ENCODE measurements at places on chromosomes 1 and 21.

DNA sequence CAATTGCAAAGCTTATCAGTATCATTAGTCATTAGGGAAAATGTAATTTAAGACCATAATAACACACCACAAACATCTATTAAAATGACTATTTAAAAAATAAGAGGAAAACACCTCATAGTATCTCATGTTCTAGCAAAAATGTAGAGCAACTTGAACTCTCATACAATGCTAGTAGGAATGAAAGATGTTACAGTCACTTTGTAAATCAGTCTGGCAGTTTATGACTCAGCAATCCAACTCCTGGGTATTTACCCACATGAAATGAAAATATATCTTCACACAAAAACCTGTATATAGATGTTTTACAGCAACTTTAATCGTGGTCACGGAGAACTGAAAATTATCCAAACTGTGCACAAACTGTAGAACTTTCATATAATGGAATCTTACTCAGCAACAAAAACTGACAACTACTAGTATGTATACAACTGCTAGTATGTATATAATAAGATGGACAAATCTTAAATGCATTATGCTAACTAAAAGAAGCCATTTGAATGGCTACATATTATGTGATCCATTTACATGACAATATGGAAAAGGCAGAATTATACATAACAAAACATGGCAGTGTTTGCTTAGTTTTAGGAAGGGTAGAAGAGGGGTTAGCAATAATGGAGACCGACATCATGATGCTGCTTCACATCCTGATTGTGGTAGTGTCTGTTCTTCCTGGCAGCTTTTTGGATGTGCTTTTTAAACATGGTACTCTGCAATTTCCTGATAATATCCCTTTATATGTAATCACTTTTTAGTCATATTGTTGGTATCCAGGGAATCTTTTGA lies 267.0 kb downstream of the KCTD3 start:
- DNase-seq = no peak

DNA sequence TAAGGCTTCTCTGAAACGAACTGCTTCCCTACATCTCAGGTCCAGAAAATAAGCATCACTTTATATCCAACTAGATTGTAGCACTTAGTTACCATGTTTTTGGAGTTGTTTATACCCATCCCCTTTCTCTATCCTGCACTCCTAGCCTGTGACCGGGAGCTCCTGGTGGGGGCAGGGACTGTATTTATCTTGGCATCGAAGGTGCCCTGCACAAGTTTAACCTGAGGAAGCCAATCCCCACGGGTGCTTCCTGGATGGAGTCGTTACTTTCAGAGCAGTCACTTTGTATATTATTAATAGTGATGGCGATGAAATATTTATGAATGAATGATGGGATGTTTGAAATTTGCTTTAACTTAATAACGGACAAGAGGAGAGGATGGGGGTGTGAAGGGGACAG lies 73.9 kb downstream of the KLHDC7A start:
- no peak for DNase-seq

- no peak for DNase-seq
These were observed 43.7 kb upstream of the NFASC start for GRCh38 chr1:204826970-204827369.

- DNase-seq = no peak
These were observed 402.9 kb downstream of the TGFB2 start for GRCh38 chr1:218748071-218748470.

Data from stimulated activated CD8-positive, alpha-beta memory T cell treated with anti-CD3 and anti-CD28 coated beads, Interleukin-7, amount 100 ng/mL, for 4 hours (primary cell).